Articular chondrocyte of knee joint (primary cell): ENCODE measurements at places on chromosomes 16 and 17. TPM values are rescaled to one million over a fixed set of nuclear protein-coding genes. Genes with fewer than 3 reads are reported as not detected.

The TELO2 gene
- total RNA-seq = 9.9 and 10.4 TPM in 2 replicates

The GPRC5C gene
- total RNA-seq = 17.1 and 20.1 TPM in 2 replicates

The NIP7 gene
- total RNA-seq = 19.6 and 23.9 TPM in 2 replicates

The ETV4 gene
- 0.26 and 0.32 TPM in 2 replicates for total RNA-seq

The KRTAP17-1 gene
- total RNA-seq = not detected in 2 replicates

The AXIN2 gene
- total RNA-seq = 13.5 and 19.0 TPM in 2 replicates

The RAB11FIP4 gene
- 0.39 and 0.43 TPM in 2 replicates for total RNA-seq

The ASGR1 gene
- 0.65 and 0.76 TPM in 2 replicates for total RNA-seq

The MPP2 gene
- total RNA-seq = 3.7 and 3.9 TPM in 2 replicates

The ARL17B gene
- 2.9 and 5.0 TPM in 2 replicates for total RNA-seq

The SLC38A8 gene
- not detected in 2 replicates for total RNA-seq

The KRTAP4-12 gene
- not detected in 2 replicates for total RNA-seq

The CA4 gene
- total RNA-seq = not detected in 2 replicates

The KRT33A gene
- not detected in 2 replicates for total RNA-seq

The ARL5C gene
- not detected in 2 replicates for total RNA-seq

The DHRS7C gene
- not detected in 2 replicates for total RNA-seq

The CCL4L2 gene
- not detected in 2 replicates for total RNA-seq

The KCNH4 gene
- under 0.01 TPM in 1 of 2 replicates, not detected in the other for total RNA-seq

The HOXB1 gene
- not detected in 2 replicates for total RNA-seq

The SLC35G6 gene
- total RNA-seq = not detected in 2 replicates

The OR1A1 gene
- total RNA-seq = not detected in 2 replicates

The ZFPM1 gene
- 0.78 and 2.2 TPM in 2 replicates for total RNA-seq

The MLX gene
- 32.2 and 38.5 TPM in 2 replicates for total RNA-seq

The TBX2 gene
- 8.4 and 11.7 TPM in 2 replicates for total RNA-seq

The HS3ST3B1 gene
- 4.6 and 6.3 TPM in 2 replicates for total RNA-seq

The C17orf67 gene
- total RNA-seq = 0.39 and 0.76 TPM in 2 replicates

The SREBF1 gene
- total RNA-seq = 26.4 and 47.6 TPM in 2 replicates

The KRTAP1-5 gene
- 1.3 and 11.6 TPM in 2 replicates for total RNA-seq

The IGFALS gene
- 0.11 TPM in 1 of 2 replicates, not detected in the other for total RNA-seq

The CLEC3A gene
- 0.22 and 0.52 TPM in 2 replicates for total RNA-seq

The CHAD gene
- not detected in 2 replicates for total RNA-seq

The DRC3 gene
- 2.1 and 2.7 TPM in 2 replicates for total RNA-seq

The KRTAP4-9 gene
- not detected in 2 replicates for total RNA-seq

The CEMP1 gene
- total RNA-seq = not detected in 2 replicates

The NPIPB9 gene
- total RNA-seq = 6.1 and 6.7 TPM in 2 replicates

The SKAP1 gene
- not detected in 2 replicates for total RNA-seq

The KRT36 gene
- not detected in 2 replicates for total RNA-seq

The FOXO3B gene
- total RNA-seq = 6.1 and 6.6 TPM in 2 replicates

The CCL7 gene
- 3.9 and 6.0 TPM in 2 replicates for total RNA-seq

The WNT9B gene
- 0.97 and 1.2 TPM in 2 replicates for total RNA-seq

The ADAD2 gene
- total RNA-seq = not detected in 2 replicates

The SLC16A5 gene
- 14.6 and 15.5 TPM in 2 replicates for total RNA-seq

The CES1 gene
- 3.7 and 4.8 TPM in 2 replicates for total RNA-seq

The PIRT gene
- total RNA-seq = not detected in 2 replicates

The IFT20 gene
- total RNA-seq = 52.9 and 63.3 TPM in 2 replicates

The DBNDD1 gene
- 0.97 and 1.2 TPM in 2 replicates for total RNA-seq

The PRR15L gene
- 0.11 TPM in 1 of 2 replicates, not detected in the other for total RNA-seq

The BRIP1 gene
- 6.3 and 9.5 TPM in 2 replicates for total RNA-seq

The ZG16B gene
- 3.7 and 6.7 TPM in 2 replicates for total RNA-seq

The PLA2G10 gene
- total RNA-seq = not detected in 2 replicates

The KRT20 gene
- not detected in 2 replicates for total RNA-seq

The SLC2A4 gene
- 0.11 TPM in 1 of 2 replicates, not detected in the other for total RNA-seq

The ASB16 gene
- total RNA-seq = 0.11 and 0.39 TPM in 2 replicates

The ZNF629 gene
- total RNA-seq = 14.5 and 16.2 TPM in 2 replicates

The CHD9 gene
- 123 and 144 TPM in 2 replicates for total RNA-seq

The TVP23A gene
- under 0.01 and 0.11 TPM in 2 replicates for total RNA-seq

The RTN4RL1 gene
- total RNA-seq = 8.4 and 13.0 TPM in 2 replicates
